ENCODE measurements at places on chromosomes 5 and 9. TPM values are rescaled to one million over a fixed set of nuclear protein-coding genes. Genes with fewer than 3 reads are reported as not detected.

Gene C1QTNF2
- total RNA-seq: 0.30 TPM

GRCh38 chr9:29830821-29831220, 2257.5 kb upstream of the C9orf72 start:
- no peak for DNase-seq

DNA sequence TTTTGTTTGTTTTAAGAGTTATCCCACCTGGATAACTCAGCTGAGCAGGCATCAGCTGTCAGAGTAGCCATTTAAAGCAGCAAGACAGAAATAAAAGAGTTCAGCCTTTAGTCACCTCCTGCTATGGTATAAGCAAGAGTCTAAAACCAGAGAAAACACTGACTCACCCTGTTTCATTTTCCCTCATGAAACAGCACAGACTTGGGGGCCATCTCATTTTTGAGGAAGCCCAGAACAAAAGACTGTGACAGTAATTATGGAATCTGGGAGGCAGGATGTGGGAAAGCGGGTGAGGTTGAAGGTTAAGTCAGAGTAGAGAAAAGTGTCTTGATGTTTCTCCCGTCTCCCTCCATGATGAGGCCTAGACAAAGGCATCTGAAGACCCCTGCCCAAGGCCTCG, 90.2 kb upstream of the FAM174A start:
- no peak for DNase-seq

GRCh38 chr5:92879806-92880543, 701.0 kb downstream of the NR2F1-AS1 start:
- DNase-seq: no peak

DNA sequence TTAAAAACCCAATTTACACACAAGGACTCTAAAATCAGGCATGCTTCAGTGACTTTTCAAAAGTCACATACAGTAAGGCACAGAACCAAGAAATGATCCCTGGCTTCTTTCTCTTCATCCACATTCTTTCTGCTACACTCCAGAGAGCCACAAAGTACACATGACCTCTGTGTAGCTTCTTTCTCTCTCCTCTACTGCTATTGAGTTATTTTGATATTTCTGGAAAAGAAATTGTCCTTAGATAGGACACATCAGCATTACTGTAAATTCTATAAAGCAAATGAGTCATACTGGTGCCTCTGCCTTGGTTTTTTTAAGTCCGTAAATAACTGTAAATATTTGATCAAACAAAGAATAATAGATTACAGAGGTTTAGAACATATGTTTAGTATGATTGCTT, 96.3 kb downstream of the KIAA0825 start:
- no peak for DNase-seq
